H9 (cell line): ENCODE measurements at places on chromosomes 4 and X.

GRCh38 chr4:1590244-1590643 is 93.9 kb downstream of the FAM53A start:
- no peak overlapping the region for H3K4me3 ChIP-seq
- no peak overlapping the region for H3K27ac ChIP-seq
- H3K36me3 ChIP-seq = peaks cover 4% of the 10 kb centered on the region; the same call in 1 of the 2 replicates
- no peaks in the 10 kb centered on the region for H3K27me3 ChIP-seq
- DNase-seq = no peak

- no peaks in the 10 kb centered on the region for H3K4me1 ChIP-seq
- H3K27me3 ChIP-seq = no peaks in the 10 kb centered on the region
- H3K4me3 ChIP-seq = no peak overlapping the region
- DNase-seq = no peak
- peaks cover 24% of the 10 kb centered on the region for H3K36me3 ChIP-seq
These were observed 112.1 kb downstream of the DHRSX start for GRCh38 chrX:2388669-2389068.

- 0 out of 2 replicates have a peak, but pooled peaks cover 2% of the 10 kb centered on the region for H3K27me3 ChIP-seq
- no peak for DNase-seq
- no peak overlapping the region for H3K4me3 ChIP-seq
- no peak overlapping the region for H3K27ac ChIP-seq
- no peaks in the 10 kb centered on the region; the same call in 1 of the 2 replicates for H3K4me1 ChIP-seq
These were observed 165.0 kb upstream of the HS3ST1 start for GRCh38 chr4:11593576-11594116.

DNA sequence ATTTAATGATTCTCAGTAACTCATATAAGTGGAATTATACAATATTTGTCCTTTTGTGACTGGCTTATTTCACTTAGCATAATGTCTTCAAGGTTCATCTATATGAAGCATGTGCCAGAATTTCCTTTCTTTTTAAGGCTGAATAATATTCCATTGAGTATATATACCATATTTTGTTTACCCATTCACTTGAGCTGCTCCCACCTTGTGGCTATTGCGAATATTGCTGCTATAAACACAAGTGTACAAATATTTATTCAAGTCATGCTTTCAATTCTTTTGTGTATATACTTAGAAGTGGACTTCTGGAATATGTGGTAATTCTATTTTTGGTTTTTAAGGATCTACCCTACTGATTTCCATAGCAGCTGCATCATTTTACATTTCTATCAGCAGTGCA is 219.1 kb downstream of the MID1 start:
- H3K27ac ChIP-seq = no peak overlapping the region
- H3K4me1 ChIP-seq = peaks cover 10% of the 10 kb centered on the region; the same call in 1 of the 2 replicates
- no peak for DNase-seq
